T47D (cell line): ENCODE measurements at places on chromosomes 1 and 21.

GRCh38 chr21:29939104-29939923 lies 482 bp downstream of the GRIK1 start:
- peak; percentile 5 for DNase-seq

DNA sequence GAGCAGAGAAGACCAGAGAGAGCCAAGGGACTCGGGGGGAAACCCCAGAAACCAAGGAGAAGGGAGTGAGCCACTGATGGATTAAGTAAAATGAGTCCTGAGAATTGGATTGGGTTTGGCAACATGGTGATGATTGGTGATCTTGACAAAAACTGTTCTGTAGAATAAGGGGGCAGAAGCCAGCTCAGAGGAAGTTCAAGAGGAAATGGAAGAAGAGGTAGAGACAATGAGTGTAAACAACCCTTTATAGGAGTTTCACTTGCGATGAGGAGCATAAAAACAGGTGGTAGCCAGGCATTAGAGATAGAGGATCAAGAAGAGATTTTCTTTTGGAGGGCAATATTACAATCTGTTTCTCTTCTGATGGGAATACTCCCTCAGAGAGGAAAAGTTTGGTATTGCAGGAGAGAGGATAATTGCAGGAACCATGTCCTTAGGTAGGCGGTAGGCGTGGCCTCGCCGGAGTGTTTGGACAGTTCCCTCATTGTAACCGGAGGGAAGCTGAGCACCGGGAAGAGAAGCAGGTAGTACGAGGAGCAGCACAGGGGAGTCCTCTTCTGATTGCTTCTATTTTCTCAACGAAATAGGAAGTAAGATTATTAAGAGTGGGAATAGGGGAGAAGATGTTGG lies 68.4 kb upstream of the TENT5C start:
- peak; percentile 81 for DNase-seq

DNA sequence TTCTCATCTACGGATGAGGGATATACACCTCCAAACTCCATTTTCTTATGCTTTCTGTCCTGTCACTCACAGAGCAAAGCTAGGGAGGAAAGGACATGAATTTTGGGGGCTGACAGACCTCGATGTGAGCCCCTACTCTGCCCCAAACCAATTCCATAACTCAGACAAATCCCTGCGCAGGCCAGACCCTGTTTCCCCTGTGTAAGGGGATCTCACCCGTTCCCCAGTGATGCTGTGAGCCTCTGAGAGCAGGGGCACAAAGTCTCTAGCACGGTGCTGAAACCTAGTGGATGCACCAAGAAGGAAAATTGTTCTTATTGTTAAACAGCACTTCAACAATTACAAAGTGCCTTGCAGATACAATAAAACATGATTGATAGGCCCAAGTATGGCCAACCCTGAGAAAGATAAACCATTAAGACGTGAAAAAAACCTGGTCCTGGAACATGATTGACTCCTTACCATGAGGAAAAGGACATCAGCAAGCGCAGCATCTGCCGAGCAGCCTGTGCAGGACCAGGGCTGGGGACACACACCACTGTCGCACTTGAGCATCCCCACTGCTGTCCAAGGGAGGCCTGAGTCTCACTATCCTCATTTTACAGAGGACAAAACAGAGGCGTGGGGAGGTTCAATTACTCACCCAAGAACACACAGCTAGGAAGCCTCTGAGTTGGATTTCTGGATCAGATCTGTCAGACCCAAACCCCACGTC lies 137.8 kb downstream of the GLIS1 start:
- DNase-seq, result no peak

DNA sequence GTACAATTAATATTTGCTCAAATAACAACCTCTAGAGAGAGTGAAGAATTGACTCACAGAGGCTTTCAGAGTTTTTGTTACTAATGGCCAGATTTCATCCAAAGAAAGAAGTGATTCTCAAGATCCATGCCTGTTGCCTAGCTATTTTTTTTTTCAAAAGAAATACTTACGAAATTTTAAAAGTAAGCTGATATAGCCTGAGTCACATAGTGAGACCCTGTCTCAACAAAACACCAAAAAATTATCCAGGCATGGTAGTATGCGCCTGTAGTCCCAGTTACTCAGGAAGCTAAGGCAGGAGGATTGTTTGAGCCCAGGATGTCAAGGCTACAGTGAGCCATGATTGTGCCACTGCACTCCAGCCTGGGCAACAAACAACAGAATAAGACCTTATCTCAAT lies 14.6 kb downstream of the PALMD start:
- DNase-seq, result no peak

DNA sequence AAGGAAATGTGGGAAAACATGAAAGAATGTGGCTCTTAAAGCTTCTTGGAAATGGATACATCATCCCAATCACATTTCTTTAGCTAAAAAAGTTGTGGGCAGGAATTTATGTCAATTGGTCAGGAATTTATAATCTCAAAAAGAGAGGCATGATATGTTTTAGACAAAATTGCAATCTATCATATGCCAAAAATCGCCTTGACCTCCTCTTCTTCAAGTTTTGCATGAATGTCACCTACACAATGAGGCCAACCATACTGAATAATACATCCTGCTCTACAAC lies 42.4 kb downstream of the ATP6V1G3 start:
- DNase-seq, result no peak

- no peak for DNase-seq
Observed at GRCh38 chr1:161743231-161743630, 6.4 kb upstream of the DUSP12 start.

GRCh38 chr21:42753804-42754203 lies 100.4 kb downstream of the PDE9A start:
- DNase-seq, result no peak

DNA sequence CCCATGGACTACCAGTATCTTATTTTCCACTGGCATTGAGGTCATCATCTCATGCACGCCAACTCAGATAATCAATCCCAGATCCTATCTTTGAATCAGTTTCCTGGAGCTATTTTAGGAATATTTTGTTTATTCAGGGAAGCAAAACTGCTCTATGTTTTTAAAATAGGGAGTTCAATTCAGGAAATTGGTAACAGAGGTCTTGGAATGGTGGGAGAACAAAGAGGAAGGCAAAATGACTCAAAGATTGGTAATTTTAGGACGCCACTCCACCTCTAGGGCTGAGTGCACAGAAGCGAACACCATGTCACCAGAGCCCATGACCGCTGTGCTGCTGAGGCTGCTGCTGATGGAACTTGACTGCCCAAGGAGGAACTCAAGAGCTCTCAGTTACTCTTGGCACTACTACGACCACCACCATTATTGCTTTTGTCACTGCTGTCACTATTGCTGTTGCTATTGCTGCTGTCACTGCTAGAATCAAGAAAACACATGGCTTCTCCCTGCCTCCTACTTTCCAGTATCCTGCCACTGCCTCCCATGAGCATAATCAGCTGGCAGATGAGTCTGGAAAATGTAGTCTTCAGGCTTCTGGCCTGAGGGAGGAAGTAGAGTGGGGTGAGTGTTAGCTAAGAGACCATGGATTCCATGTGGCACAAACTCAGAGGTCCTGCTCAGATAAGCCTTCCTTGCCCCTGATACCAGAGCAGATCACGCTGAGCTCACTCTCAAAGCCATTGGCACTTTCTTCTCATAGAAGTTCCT lies 71.6 kb upstream of the CNIH3 start:
- no peak for DNase-seq

GRCh38 chr1:239308701-239309333 lies 77.6 kb upstream of the CHRM3 start:
- peak; percentile 68 for DNase-seq

GRCh38 chr1:177413982-177414596 lies 243.3 kb downstream of the BRINP2 start:
- DNase-seq, result no peak

- peak; percentile 82 for DNase-seq
Observed at GRCh38 chr1:178093951-178094738, at the start of gene RASAL2. RASAL2 (plus strand) TSS chr1:178094104; CDS start chr1:178094493, 389 bp downstream.

- DNase-seq, result no peak
Observed at GRCh38 chr1:38677311-38677710, 182.3 kb downstream of the RRAGC start.

GRCh38 chr1:172484252-172484651 lies 40.4 kb upstream of the PIGC start:
- DNase-seq, result peak; percentile 58

- DNase-seq, result no peak
Observed at GRCh38 chr1:27102134-27102706, 52.7 kb downstream of the SLC9A1 start.

DNA sequence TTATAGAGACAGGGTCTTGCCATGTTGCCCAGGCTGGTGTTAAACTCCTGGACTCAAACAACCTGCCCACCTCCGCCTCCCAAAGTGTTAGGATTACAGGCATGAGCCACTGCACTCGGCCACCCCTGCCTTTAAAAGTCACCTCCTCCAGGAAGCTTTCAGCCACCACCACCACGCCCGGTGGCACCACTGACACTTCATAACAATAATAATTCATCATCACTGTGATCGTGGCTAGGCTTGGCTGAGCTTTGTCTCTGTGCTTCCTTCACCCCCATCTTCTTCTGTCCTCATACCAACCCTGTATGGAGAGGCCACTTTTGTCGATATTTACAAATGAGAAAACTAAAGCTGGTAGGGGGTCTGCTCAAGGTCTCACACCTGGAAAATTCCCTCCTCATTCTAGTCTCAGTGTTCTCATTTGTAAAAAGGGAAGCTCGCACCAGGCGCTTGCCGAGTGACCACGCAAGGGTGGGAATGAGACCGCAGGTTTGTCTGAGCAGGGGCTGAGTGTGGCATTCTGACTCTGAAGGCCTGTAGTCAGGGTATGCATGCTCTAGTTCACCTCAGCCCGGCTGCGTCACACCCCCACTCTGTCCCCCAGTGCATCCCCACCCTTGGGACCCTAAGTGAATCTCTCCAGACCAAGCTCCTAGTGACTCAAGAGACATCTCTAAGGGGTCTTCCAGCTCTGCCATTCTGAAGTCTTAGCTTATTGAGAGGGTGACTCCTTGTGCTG lies 12.9 kb upstream of the EPHA2 start:
- no peak for DNase-seq

GRCh38 chr1:86499987-86500593 lies 31.4 kb downstream of the CLCA1 start:
- DNase-seq, result no peak

DNA sequence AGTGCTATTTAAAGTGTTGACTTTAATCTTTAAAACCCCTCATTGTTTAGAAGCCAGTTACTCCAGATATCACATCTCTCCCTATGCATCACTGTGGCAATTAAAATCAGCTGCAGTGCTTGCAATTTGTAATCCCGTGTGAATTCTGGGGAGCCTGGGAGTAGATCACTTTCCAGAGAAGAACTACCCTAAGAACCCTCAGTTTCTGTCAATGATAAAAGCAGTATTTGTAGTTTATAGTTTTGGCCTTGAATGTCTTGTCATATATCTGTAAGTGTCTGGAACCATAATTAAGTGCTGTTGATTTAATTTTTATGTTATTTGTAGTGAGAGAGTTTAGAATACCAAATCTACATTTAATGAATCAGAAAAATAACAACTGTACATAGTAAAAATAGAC lies 5.5 kb upstream of the SPAG17 start:
- DNase-seq, result no peak

GRCh38 chr1:110070671-110071242 lies at the start of gene ALX3:
ALX3 (minus strand) TSS chr1:110070672; CDS start chr1:110070612, 60 bp downstream.
- no peak for DNase-seq

DNA sequence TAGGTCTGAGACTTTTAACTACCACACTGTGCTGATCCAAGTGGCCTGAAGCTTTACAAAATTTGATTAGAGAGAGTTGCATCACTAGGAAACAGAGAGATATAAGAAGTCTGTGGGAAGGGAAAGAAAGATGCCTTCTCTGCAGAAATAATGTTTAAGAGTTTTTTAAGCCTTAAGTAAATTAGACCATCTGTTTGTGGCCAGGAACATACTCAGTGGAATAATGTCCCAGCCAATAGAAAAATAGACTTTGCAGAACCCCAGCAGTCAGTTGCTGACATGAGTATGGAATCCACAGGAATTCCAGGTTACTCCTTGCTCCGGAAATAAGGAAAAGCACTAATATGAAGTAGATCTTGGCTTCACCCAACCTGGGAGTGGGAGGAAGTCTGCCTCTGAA lies 144.8 kb downstream of the ST6GALNAC5 start:
- DNase-seq, result no peak

DNA sequence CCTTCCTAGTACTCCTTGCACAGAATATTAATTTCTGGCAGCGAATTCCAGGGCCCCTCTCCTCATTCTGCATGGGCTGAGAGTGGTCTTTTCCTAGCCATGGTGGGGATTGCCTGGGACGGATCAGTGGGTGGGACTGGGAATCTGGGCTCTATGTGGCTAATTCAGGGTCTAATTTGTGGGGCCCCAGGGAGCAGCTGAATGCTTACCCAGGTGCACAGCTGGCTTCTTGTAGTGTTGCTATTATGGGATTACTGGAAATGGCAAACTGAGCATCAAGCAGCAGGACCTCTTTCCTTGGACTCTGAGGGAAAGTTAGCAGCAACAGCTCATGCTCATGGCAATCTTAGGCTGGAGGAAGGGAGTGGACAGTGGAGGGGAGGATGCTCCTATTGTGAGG lies 187.1 kb upstream of the CACNA1E start:
- no peak for DNase-seq

DNA sequence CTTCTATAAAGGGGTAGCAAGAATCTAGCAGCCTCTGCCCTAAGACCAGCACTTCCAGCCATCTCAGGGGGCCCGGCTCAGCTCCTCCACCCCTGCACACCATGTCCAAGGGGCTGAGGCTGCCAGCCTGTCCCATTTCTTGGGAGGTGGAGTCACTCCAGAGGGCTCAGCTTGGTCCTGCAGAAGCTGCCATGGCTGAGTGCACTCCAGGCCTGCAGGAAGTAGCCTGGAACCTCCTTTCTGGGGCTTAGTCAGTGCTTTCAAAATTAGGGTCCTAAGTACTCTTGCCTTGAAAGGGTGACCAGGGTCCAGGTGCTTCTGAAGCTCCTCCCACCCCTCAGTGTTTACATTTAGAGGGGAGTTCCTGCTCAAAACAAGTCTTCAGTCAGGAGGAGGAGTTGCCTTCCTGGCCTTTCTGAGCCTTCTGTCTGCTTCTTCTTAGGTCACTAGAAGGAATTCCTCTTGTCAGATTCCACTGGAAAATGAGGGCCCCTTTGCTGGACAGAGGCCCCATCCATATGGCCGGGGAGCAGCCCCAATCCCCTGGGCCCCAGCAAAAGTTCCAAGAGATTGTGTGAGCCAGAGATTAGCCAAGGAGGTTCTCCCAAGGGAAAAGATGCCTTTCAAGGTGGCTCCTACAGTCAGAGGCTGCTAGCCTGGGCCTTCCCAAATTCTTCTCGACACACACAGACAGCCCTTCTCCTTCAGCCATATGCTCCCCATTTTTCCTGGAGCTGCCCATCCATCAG lies 128.1 kb upstream of the VAMP3 start:
- DNase-seq, result no peak

- no peak for DNase-seq
Observed at GRCh38 chr1:2213576-2214505, 14.3 kb upstream of the SKI start.

DNA sequence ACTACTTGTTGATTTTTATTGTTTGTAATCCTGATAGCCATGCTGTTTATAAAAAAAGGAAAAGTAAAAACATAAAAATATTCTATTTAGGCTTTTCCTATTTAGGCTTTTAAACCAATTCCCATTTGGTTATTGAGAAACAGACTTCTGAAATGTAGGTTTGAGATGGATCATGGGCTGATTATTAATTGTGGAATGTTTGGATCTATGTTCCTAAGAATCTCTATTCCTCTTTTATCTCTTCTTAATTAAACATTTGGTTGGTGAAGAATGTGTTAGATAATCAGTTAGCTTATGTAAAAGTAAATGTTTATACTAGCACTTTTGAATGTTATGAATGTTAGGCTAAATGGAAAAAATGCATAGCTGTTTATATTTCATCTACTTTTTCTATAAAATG lies 97.4 kb downstream of the ATF6 start:
- DNase-seq, result no peak

- no peak for DNase-seq
Observed at GRCh38 chr21:46308431-46308830, 15.2 kb downstream of the C21orf58 start.
